NCI-H1930 (cell line): ENCODE measurements at places on chromosomes 4 and X.

DNA sequence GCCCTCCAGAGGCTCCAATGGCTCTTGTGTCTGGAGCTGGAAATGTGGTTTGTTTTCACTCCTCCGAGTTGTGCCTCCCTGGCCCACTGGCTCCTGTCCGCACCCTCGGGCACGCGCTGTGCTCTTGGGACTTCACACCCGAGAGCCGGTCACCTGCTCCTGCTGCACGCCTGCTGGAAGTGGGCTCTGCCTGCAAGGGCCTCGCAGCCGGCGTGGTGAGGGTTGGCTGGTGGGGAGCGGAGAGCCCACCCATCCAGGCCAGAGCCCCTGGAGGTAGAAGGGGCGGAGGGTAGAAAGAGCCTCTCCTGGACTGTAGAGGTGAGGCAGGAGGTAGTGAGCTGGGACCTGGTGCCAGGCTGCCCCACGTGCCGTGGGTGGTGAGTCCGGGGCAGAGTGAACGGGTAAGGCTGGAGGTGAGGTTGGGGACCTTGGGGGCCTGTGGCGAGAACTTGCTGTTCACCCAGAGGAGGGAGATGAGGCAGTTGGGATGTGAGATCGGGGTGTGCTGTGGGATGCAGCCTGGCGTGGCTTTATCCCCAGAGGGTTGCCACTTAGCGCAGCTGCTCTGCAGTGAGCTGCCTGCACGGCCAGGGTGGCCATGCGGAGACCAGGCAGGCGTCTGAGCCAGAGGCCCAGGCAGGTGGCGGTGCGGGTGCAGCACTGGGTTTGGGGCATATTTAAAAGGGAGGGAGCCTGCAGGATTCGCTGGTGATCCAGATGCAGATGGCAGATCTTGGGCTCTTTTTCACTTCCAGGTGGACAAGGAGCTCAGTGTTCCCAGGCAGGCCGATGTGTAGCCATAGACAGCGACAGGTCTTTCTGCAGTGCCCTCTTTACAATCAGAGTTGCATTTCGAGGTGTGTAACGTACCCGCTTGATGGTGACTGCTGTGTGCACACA is 48.8 kb downstream of the PCGF3 start:
- no peak for DNase-seq

DNA sequence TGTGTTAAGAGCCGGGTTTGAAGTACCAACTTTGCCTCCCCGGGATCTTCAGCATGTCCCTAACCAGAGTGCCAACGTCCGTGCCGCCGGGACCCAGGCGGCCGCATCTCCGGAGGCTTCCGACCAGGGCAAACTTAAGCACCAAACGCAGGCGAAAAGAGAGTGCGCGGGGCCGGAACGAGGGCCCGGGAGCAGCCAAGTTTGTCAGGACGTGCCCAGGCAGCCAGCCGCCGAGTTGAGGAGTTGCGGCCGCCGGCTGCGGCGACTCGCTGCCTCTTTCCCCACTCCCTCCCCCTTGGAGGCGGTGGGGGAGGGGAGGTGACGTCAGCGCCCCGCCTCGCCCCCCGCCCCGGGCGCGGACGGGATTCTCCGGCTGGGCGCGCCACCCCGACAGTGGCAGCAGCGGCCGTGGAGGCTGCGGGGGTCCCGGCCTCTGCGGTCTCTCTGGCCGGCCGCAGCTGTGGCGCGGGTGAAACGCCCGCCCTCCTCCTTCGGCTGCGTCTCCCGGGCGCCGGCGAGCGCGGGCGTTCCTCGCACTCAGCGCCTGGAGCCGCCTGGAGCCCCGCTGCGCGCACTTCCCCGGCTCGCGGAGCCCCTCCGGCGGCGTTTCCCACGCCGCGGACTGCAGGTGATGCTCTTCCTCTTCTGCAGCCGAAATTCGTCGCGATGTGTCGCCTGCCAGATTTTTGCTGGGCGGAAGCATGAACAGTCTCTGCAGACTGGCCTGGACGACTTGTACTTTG is 2.9 kb upstream of the FAT1 start:
- DNase-seq, result peak; percentile 61

DNA sequence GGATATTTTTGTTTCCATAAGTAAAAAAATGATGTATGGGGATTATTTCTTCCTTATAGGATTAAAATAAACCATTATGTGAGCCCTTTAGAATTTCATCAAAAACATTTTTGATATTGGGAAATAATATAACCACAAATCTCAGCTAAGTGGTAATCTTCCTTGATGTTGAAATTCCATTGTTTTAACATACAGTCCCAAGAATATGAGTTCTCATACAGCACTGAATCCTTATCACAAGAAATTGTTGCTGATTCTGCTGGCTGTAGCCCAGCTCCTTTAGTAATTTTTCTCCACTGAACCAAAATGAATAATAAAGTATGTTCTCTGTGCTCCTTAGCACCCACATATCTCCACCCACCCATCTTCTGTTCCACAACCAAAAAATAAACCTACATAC is 41.9 kb upstream of the FAM47B start:
- DNase-seq, result no peak

GRCh38 chrX:153781428-153782047 is 697 bp downstream of the SRPK3 start:
- no peak for DNase-seq

DNA sequence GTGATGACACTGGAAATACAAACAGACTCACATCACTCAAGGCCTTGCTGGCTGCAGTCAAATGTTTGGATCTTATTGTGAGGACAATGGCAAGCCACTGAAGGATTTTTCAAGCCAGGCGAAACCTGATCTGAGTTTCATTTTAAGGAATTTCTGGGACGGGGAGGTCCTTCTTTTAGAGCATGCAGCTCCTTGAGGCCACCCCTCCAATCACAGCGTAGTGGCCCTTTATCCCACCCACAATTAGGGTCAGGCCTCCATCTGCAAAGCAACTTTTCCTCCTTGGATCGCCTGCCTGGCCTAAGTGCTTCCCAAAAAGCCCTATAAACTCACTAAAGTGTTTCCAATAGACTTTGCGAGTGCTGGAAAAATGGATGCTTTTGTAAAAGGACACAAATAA is 115.5 kb downstream of the EFHC2 start:
- DNase-seq, result no peak

DNA sequence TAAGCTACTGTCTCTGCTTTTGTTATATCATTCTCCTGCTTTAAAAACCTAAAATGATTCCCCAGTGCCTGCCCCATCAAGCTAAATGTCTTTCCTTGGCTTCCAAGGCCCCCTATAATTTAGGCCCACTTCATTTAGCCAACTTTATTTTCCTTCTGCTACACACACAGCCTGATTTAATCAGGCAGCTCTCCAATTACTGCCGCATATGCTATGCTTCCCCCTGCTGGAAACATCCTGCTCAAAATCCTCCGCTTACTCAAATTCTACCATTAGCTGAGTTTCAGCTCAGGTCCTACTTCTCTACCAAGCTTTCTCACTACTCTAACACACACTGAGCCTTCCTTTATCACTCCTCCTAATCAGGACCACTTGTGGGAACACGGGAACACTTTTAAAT is 17.0 kb downstream of the LAMP2 start:
- no peak for DNase-seq

GRCh38 chr4:98950925-98951324 is 22.0 kb upstream of the EIF4E start:
- DNase-seq, result no peak

DNA sequence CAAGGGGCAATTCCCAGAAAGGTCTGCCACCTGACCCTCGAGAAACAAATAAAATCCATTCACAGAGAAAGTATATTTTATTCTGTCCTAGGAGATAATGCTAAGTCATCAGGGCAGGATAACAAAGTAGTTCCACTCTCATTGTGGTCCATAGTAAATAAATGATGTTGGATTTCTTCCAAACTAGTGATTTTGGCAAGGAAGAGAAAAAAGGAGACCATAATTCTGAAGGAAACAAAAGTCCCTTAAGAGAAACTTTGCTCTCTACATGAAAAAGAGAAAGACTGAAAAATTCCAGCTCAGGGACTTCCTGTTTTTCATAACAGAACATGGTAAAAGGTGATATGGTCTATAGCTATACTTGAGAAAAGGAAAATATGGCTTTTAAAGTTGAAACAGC is 71.5 kb upstream of the DDX60 start:
- no peak for DNase-seq

DNA sequence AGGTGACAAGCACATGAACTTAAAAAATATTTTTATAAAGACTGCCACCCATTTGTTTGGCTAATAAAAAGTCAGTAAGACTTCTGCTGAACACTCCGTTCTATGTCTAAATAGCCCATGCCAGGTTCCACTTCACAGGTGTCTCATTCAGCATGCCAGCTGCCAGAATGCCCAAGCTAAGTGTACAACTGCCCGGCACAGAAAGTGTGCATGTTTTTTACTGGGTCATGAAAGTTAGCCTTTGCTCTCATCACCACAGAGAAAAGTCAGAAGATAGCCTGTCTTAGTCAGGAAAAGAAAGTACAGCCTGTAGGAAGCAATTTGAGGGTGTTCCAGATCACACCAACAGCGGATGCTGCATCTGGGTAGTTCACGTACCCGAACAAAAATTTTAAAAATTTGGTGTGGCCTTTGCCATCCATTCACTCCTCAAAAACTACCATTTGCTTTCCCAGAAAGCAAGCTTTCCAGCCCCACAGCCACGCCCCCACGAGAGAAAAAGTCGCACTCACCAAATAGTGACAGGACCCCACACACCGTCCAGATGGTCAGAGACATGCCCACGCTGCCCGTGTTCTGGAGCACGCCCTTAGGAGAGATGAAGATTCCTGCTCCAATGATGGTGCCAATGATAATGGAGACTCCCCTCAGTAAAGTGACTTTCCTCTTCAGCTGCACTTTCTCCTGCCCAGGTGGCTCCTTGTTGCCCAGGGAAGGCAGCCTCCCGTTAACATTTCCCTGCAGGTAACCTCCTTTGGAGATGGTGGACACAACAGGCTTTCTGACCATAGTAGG is 671 bp downstream of the SLC7A11 start:
- peak; percentile 25 for DNase-seq

DNA sequence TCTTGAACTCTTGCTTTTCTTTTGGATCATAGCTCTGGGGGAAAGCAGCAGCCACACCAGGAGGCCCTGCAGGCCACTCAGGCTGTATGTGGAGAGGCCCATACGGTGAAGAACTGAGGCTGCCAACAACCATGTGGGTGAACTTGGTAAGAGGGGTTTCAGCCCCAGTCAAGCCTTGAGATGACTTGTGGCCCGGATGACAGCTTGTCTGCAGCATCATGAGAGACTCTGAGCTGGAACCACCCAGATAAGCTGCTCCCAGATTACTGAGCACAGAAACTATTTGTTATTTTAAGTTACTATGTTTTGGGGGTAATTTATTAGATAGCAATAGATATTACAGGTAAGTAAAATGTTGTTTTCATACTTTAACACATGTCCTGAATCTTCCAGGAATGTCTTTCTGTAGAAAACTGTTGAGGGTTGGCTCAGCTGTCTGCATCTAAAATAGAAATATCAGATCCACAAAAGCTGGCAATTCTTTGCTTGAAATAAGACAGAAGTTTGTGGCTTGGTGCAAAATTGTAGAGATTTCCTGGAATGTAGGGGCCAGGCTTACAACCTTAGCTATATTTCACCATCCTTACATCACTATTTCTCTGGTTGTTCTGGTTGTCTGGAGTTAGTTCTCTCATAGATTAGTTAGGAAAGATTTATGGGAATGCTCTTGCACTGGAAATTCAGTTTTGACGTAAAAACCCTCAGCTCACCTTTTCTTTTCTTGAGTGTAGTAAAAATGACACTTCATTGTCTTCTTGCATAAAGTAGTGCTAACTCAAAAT is 272.1 kb downstream of the RAPGEF2 start:
- DNase-seq, result no peak

GRCh38 chr4:829291-829690 is 3.4 kb upstream of the CPLX1 start:
- no peak for DNase-seq

DNA sequence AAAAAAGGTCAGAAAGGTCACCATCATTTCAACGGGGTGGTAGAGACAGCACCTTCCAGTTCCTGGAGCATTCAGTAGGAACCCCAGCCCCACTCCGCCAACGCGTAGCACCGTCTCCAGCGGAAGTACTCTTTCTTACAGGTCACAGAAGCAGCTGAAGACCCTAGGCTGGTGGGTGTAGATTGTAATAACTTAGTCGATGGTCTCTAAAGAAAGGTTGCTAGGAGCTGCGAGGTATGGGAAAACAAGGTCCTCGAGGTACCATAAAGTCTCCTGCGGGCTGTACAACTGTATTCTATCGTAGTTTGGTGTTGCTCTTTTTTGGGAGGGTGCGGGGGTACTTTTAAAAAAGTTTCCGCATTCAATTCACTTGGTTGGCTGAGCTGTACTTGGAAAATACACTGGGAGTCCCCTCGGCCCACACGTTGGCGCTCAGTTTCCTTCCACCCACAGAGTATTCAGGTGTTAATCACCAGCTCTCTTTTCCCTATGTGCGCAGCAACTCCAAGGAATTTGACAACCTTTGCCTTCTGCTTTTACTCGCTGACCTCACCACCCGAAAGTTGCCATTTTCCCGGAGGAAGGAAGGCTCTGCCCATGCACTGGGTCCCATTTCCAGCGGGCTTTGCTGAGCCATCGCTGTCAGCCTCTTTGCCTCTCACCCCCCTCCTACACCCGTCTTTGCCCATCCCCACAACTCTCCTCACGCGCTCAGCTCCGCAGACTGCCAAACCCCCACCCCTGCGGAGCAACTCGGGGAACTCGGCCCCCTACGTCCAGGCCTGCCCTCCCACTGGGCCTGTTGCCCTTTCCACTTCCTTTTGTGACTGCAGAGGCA is 4.8 kb upstream of the SOX3 start:
- DNase-seq, result no peak

DNA sequence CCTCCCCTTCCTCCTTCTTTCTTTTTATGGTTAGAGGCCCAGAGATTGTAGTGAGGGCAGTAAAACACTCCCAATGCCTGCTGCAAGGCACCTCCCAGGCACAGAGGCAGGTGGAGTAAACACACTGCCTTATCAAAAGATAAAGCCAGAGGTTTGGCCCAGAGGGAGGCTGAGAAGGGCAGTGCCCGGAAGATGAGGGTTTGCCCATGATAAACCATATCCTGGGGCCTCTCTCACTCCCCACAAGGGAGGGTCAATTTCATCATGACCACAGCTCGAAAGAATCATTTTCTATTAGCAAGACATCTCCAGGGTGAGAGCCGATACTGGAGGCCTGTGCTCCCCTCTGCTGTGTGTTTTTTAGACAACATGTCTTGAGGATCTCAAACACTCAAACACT is 98.5 kb upstream of the FAM9C start:
- no peak for DNase-seq

- no peak for DNase-seq
Observed at GRCh38 chr4:150514709-150515108, 67.2 kb upstream of the MAB21L2 start.
